ENCODE measurements at places on chromosomes 13 and 19.

GRCh38 chr19:42606660-42607351 is 12.1 kb upstream of the CEACAM8 start:
- DNase-seq = peak; percentile 17

DNA sequence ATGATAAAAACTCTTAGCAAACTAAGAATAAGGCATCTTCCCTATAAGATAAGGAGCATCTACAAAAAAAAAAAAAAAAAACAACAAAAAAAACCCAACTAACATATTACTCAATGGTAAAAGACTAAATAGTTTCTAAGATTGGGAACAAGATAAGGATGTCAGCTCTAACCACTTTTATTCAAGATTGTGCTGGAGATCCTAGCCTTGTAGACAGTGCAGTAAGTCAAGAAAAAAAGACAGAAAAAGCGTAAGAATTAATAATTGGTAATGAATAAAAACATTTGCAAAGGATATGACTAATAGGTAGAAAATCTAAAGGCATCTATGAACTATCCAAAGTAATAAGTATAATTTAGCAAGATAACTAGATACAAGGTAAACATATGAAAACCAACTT is 33.0 kb downstream of the ZIC2 start:
- DNase-seq = no peak

GRCh38 chr13:57946361-57946760 is 314.8 kb downstream of the PCDH17 start:
- no peak for DNase-seq

- no peak for DNase-seq
Measured at GRCh38 chr19:23571175-23571574, 115.8 kb downstream of the ZNF675 start.

DNA sequence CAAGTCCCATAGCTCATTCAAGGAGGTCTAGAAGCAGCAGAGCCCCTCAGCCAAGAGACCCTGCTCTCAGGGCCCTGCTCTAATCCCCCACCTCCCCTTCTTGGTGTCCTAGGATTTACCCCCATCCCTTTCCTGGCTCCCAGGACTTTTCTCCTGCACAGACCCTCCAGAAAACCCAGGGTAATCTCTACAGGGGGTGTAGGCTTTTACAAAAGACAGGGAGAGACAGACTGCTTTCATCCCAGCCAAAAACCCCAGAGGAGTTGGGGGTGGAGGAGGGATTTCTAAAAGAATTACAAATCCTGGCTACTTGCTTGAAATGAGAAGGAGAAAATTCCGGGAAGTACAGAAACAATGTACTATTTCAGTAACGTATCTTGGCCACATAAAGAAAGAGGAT is 133.3 kb downstream of the TNFSF13B start:
- no peak for DNase-seq

DNA sequence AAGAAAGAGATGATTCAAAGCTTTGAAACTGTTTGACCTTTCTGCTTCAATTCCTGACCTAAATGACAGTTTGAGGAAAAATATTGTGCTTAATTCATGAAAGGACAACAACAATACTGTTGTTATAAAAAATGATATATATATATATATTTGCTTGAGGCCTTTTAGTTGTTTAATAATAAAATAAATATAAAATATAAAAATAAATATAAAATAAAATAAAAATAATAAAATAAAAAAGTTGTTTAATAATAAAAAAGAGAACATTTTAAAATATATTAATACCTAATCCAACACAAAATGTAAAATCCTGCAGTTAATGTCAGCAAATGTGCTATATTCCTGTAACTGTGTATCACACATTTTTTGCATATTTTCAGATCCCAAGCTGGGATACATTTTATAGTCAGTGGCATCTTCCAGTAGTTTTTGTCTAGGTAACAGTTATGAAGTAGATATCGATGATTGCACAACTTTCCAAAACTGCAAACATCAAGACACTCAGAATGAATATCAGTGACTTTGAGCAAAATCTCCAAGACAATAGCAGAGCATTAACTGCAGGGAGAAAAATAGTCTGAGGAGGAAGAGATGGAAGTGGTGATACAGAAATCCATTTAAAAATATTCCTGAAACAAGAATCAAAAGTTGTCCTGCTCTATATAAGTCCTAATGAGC is 375.5 kb upstream of the KLHL1 start:
- no peak for DNase-seq

GRCh38 chr19:49362048-49362928 is at the start of gene TEAD2:
Gene TEAD2, minus strand, starts transcription at chr19:49362416. Its CDS starts 2,341 bp downstream, at chr19:49360075.
- DNase-seq = no peak
